Bone marrow (tissue), 2 donors: ENCODE measurements at places on chromosomes 1 and 21.

GRCh38 chr1:117581391-117581943 lies 24.4 kb upstream of the TENT5C start:
- no peak for DNase-seq

DNA sequence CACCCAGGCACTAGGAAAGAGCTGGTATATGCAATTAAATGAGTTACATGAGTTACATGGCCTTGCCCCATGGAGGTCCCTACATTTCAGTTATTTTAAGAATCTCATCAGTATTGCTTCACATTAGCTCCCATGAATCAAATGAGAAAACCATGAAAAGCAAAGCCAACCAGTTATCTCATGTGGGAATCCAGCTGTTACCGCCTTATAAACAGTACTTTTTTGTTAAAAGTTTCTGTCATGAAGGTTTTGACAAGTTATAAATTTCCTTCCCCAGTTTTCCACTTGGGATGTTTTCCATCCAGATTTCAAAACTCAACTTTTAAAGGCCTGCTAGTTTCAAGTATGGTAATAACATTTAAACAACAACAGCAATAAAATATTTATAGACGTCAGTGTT lies 544.8 kb downstream of the NUF2 start:
- DNase-seq = no peak

- DNase-seq = peak; percentile 35
These were observed 683 bp downstream of the LRRC8D start for GRCh38 chr1:89821322-89822108.

DNA sequence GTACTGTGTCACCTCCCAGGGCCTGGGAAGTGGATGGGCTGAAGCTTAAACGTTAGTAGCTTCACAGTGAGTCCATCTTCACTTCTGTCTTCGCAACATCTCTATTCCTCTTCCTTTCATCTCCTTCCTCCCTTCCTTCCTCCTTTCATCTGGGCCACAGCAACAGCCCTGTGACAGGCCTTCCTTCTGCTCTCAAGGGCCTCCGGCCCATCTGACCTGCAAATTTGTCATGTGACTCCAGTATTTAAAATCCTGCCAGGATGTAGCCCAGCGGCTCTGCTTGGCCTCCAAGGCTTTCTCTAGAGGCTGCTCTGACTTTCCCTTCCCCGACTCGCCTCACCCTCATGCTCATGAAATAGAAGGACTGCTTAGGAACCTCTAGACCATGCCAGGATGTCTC lies 10.9 kb upstream of the BATF3 start:
- no peak for DNase-seq

DNA sequence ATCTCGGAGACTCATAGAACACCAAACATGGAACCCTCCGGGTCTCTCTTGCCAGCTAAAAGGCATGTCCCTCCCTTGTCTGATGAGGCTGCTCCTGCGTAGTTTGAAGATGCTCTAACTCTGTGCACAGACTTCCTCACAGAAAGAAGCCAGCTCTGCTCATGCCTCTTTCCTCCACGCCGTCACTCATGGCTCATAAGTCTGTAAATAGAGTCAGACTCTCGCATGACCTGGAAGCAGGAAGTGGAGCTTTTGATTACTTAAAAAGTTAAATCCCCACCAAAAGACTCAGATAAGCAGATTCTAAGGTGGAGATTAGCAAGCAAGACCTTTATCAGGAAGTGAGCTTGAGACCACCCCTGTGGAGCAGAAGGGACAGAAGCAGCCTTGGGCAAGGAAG lies 171.6 kb downstream of the TRIM33 start:
- DNase-seq = no peak

GRCh38 chr1:223700388-223700918 lies 11.9 kb upstream of the CAPN2 start:
- DNase-seq = no peak

DNA sequence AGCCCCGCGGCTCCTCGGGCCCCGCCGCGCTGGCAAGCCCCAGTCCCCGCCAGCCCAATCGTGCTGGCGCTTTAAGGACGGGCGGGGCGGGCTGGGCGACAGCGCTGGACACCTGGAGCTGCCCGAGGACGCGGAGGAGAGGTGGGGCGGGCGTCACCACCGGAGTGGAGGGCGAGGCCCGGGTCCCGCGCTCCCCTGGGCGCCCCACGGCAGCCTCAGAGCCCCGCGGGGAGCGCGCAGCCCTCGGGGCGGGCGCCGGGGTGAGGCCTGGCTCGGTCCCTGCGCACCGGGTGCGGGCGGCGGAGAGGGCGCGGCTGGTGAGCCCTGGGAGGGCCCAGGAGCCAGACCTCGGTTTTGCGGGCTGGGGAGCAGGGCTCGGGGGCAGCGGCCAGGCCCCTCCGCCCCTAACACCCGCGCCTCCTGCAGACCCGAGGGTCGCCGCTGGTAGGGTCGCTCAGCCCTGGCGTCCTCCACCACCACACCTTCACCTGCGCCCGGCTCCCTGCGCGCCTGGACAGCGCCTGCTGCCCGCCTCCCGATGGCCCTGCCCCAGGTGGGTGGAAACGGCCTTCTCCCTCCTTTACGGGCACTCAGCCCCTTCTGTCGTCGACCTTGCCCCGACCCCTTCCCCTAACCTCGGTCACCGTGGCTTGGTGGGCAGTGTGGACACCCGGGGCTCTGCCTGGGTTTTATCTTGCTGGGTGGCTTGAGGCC lies at the start of gene TMEM61:
TSS of gene TMEM61 (plus strand) at position 101 of the 714 bp plus-strand sequence. CDS start at position 539, 438 bp downstream.
- DNase-seq = no peak

- peak; percentile 44 for DNase-seq
These were observed 49.8 kb downstream of the ACOT7 start for GRCh38 chr1:6343506-6344405.

DNA sequence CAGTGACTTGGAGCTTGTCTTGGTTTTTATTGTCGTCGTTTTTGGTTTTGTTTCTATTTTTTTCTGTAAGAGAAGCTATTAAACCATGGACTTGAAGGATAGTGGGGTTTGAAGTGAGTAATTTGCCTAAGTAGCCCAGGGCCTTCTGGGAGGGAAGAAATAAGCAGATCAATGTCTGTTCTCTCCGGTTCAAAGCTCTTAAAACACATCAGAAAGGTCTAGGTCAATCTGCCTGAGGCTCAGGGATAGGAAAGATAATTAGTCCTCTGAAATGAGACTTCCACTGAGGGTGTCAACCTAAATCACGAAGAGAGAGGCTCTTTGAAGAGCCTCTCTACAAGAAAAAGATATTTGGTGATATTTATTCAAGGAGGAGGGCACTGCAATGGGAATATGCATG lies 178.0 kb downstream of the MATN1 start:
- no peak for DNase-seq

- DNase-seq = no peak
These were observed 443.9 kb downstream of the KIF26B start for GRCh38 chr1:245598524-245599305.
